Cardiac muscle cell (in vitro differentiated cells and primary cell): ENCODE measurements at places on chromosomes 7 and 10. TPM values are rescaled to one million over a fixed set of nuclear protein-coding genes. Genes with fewer than 3 reads are reported as not detected.
A peak's percentile ranks its signal among the peaks of the same experiment; 100 is the strongest.

DNA sequence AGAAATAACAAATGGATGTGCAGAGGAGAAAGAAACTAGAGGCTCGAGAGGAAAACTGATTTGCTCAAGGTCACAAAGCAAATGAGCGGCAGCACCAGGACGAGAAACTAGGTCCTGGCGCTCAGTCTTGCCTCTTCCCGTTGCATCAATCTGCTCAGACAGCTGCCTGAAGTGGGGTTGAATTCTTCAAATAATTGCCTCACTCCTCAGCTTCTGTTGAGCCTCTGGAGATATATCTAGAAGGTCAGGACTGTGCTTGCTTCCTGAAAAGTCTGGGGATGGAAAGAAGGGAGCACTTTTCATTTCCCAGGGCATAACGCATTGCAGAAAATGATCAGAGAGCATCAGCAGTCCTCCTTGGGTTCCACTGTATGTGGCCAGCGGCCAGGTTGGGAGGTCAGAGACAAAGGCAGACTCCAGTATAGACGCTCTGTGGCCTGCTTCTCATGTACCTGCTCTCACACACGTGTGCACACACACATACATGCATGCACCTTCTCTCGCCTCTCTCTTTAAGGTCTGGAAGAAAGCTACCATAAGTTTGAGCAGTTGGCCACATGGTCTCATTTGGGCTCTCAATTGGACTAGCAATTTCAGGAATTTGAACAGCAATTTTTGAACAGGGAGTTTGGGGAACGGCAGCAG lies 83.7 kb upstream of the DUSP5 start:
- H3K4me3 ChIP-seq: no peak overlapping the region
- peak; percentile 42 for DNase-seq
- H3K4me1 ChIP-seq: peaks cover 56% of the 10 kb centered on the region
- no peaks in the 10 kb centered on the region for H3K27me3 ChIP-seq

GRCh38 chr10:48804740-48805182 lies 120.1 kb downstream of the WDFY4 start:
- H3K27me3 ChIP-seq: no peaks in the 10 kb centered on the region
- H3K27ac ChIP-seq: no peak overlapping the region
- DNase-seq: no peak

Gene LBX1
- total RNA-seq: not detected in 2 replicates

Gene NRG3
- total RNA-seq: 0.42 and 0.48 TPM in 2 replicates

- no peaks in the 10 kb centered on the region for H3K27me3 ChIP-seq
- no peak for DNase-seq
These were observed 134.6 kb downstream of the JAZF1 start for GRCh38 chr7:28046035-28046434.

Gene AKR1D1
- total RNA-seq: 0.28 TPM in 1 of 2 replicates, not detected in the other

Gene IDI2
- not detected in 2 replicates for total RNA-seq

Gene GIGYF1
- total RNA-seq: 31.9 and 53.2 TPM in 2 replicates

GRCh38 chr10:4704034-4704545 lies 121.9 kb upstream of the AKR1E2 start:
- no peak for DNase-seq
- H3K27ac ChIP-seq: no peak overlapping the region
- no peaks in the 10 kb centered on the region for H3K27me3 ChIP-seq
- no peaks in the 10 kb centered on the region for H3K36me3 ChIP-seq
- H3K4me3 ChIP-seq: no peak overlapping the region

- H3K4me1 ChIP-seq: peaks cover 13% of the 10 kb centered on the region
- peak overlapping the region; percentile 52 for H3K27ac ChIP-seq
- no peaks in the 10 kb centered on the region for H3K27me3 ChIP-seq
- H3K4me3 ChIP-seq: no peak overlapping the region
These were observed 36.4 kb upstream of the WAC start for GRCh38 chr10:28496481-28496961.

Gene NYAP1
- 9.0 and 13.0 TPM in 2 replicates for total RNA-seq

DNA sequence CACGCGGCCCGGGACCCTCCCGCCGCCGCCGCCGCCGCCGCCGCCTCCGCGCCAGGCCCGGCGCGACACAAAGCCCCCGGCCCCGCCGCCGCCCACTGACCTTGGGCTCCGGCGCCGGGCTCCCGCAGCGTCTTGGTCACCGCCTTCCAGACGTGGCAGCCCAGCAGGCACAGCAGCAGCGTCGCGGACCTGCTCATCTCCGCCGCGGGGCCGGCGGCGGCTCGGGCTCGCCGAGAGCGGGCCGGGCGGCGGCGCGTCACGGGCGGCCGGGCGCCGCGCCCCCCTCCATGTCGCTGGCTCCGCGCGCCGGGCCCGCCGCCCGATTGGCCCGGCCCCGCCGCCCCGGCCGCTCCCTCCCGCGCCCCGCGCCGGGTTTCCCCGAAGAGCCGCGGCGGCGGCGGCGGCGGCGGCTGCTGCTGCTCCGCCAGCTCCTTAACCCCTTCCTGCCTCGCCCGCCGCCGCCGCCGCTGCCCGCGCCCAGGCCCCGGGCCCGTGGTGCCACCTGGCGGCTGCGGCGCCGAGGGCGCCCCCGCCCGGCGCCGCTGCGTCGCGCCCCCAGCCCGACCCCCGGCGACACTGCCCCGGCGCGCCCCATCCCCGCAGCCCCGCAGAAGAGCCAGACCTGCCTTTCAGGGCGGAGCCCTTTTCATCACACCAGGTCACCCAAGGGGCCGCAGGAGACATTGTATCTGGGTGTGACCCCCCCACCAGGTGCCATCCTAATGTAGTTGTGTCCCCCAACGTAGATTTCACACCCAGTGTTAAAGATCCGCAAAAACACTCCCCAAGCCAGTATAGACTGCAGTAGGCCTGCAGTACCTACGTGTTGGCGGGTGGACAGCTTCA lies at the start of gene FAM171A1:
Gene FAM171A1 (minus strand): TSS at position 434 of the 846 bp plus-strand sequence. CDS start 237 bp downstream, at position 197.
- H3K36me3 ChIP-seq: no peaks in the 10 kb centered on the region
- no peaks in the 10 kb centered on the region for H3K27me3 ChIP-seq
- H3K4me3 ChIP-seq: peak within 1 kb of the TSS; percentile 95
- DNase-seq: peak; percentile 81
- peaks cover 14% of the 10 kb centered on the region for H3K4me1 ChIP-seq
- peak within 1 kb of the TSS; percentile 67 for H3K27ac ChIP-seq

Gene CREB5
- 2.9 and 4.6 TPM in 2 replicates for total RNA-seq

DNA sequence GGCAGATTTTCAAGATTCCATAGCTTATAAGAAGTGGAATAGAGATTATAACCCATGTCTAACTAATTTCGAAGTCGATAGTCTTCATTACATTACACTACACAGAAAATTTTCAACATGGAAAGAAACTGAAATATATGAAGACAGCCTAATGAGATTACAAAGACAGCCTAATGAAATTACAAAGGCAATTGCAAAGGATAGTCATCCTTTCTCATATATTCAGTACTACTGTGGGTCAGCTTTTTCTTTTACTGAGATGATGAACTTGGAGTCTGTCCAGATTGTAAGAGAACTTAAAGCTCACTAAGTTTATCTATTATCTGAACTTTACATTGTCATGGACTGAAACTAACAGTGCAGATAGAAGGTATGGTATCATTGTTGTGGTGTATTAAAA lies 304.4 kb upstream of the MBL2 start:
- DNase-seq: no peak
- no peaks in the 10 kb centered on the region for H3K36me3 ChIP-seq
- H3K27ac ChIP-seq: no peak overlapping the region
- H3K4me3 ChIP-seq: no peak overlapping the region
- no peaks in the 10 kb centered on the region for H3K27me3 ChIP-seq

GRCh38 chr7:131800531-131800930 lies 244.1 kb upstream of the PODXL start:
- H3K27ac ChIP-seq: no peak overlapping the region
- no peaks in the 10 kb centered on the region for H3K4me1 ChIP-seq
- no peaks in the 10 kb centered on the region for H3K27me3 ChIP-seq
- no peak overlapping the region for H3K4me3 ChIP-seq
- H3K36me3 ChIP-seq: no peaks in the 10 kb centered on the region
- no peak for DNase-seq

DNA sequence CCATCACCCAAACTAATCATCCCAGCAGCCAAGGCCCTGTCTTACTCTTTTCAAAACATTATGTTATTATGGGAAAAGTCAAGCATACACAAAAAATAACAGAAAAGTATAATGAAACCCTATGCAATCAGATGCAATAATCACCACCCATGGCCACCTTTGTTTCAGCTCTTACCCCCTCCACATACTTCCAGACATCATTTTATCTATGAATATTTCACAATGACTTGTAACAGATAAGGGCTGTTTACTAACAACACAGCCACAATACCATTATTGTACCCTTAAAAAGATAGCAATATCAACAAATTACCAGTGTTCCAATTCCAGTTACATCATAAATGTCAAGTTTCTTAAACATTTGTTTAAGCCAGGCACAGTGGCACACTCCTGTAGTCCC lies 35.2 kb downstream of the AIFM2 start:
- H3K4me1 ChIP-seq: peaks cover 8% of the 10 kb centered on the region
- H3K4me3 ChIP-seq: no peak overlapping the region
- H3K27ac ChIP-seq: no peak overlapping the region
- no peak for DNase-seq

DNA sequence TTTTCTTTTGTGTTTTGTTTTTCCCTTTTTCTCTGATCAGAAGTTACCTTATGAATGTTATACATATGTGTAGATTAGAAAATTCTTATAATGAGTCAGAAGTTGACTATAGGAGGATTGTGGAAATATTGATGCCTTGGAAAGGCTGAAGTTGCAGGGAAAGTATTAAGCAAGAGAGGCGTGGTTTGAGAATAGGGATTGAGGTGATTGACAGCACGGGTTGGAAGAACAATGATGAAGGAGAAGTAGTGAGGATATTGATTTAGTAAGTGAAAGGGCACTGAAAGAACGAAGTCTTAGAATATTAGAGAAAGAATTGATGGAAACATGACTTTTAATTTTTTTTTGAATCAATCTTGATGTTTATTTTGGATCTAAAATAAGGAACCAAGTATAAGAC lies 176.0 kb downstream of the EXOC4 start:
- H3K36me3 ChIP-seq: no peaks in the 10 kb centered on the region
- H3K4me1 ChIP-seq: no peaks in the 10 kb centered on the region
- H3K27ac ChIP-seq: no peak overlapping the region
- no peak for DNase-seq
- H3K27me3 ChIP-seq: no peaks in the 10 kb centered on the region
- H3K4me3 ChIP-seq: no peak overlapping the region

- no peak overlapping the region for H3K4me3 ChIP-seq
- no peak overlapping the region for H3K27ac ChIP-seq
- no peak for DNase-seq
- H3K27me3 ChIP-seq: no peaks in the 10 kb centered on the region
- no peaks in the 10 kb centered on the region for H3K36me3 ChIP-seq
- no peaks in the 10 kb centered on the region for H3K4me1 ChIP-seq
These were observed 222.5 kb downstream of the ARHGAP21 start for GRCh38 chr10:24501056-24501711.

Gene ECD
- total RNA-seq: 20.0 and 22.4 TPM in 2 replicates

Gene FFAR4
- not detected in 2 replicates for total RNA-seq

DNA sequence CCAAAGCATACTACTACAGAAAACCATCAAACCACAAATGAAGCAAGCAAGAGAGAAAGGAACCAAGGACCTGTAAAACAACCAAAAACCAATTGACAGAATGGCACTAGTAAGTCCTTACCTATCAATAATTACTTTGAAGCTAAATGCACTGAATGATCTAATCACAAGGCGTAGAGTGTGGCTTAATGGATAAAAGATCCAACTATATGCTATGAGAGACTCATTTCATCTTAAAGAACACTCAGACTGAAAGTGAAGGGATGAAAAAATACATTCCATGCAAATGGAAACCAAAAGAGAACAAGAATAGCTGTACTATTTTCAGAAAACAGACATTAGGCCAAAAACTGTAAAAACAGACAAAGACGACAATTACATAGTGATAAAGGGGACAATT lies 70.7 kb downstream of the CRPPA start:
- H3K4me3 ChIP-seq: no peak overlapping the region
- H3K4me1 ChIP-seq: peaks cover 28% of the 10 kb centered on the region
- H3K27me3 ChIP-seq: no peaks in the 10 kb centered on the region
- no peak overlapping the region for H3K27ac ChIP-seq

DNA sequence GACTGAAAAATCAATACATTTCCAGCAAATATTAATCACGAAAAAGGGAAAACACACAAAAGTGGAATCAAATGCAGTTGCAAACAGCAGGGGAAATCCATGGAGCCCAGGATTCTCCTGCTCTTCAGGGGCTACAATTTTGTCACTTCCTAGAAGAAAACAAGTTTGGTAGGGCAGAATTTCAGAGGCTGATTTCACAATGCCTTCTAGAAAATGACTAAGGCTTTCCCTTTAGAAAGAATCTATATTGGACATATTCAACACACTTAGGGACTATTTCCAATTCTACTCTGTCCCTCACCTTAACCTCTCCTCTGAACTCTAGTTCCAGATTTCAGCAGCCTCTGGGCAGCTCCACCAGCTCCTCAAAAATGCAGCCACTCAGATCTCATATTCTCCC lies 111.3 kb downstream of the HECTD2 start:
- no peak overlapping the region for H3K27ac ChIP-seq
- H3K4me1 ChIP-seq: peaks cover 3% of the 10 kb centered on the region
- no peaks in the 10 kb centered on the region for H3K27me3 ChIP-seq
- no peak overlapping the region for H3K4me3 ChIP-seq
- no peaks in the 10 kb centered on the region for H3K36me3 ChIP-seq
- peak; percentile 49 for DNase-seq
